ENCODE measurements at places on chromosomes 4 and X.

- DNase-seq = peak; percentile 2
These were observed 199.4 kb downstream of the MAPK10 start for GRCh38 chr4:86160426-86160825.

- DNase-seq = no peak
These were observed 47.5 kb upstream of the XK start for GRCh38 chrX:37638047-37638446.

DNA sequence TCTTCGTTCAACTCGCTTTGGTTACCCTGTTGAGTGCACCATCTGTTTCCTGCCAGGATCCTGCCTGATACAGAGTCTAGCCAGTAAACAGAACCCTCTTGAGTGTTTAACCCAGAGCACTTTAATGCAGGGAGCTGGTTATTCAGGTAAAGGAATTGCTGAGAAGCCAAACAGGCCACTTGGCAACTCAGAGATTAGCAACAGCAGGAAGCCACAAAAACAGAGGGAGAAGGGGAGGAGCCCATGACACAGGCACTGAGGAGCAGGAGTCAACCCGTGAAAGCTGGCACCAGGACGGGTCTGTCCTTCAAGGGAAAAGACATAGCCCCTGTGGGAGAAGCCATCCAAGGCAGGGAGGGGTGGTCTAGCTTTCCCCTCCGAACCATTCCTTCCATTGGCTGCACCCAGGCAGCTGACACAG, 641.4 kb downstream of the ZNF674 start:
- no peak for DNase-seq

DNA sequence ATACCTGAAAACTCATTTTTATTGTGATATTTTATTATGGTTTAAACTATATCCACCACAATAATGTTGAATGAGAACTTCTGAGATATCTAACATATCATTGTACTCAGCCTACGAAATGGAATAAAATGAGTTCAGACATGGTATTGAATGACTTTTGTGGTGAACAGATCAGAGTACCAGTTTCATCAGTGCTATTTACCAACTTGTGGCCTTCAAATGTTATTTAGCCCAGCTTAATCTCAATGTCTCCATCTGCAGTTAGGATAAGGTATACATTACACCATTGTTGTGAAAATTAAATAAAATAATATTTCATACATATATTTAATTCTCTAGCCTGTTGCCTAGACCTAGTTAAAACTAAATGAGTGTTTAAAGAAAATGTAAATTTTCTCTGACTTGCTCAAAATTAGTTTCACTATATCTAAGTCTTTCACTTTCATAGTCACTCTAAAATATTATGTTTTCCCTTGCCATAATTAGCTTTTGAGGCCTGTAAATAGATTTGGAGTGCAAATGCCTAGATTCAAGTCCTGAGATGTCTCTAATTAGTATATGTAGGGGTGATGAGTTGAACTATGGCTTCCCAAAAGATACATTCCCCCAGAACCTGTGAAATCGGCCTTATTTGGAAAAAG, 594.2 kb downstream of the STPG2 start:
- no peak for DNase-seq

GRCh38 chrX:107731831-107732502, 43.6 kb downstream of the TSC22D3 start:
- peak; percentile 85 for DNase-seq

GRCh38 chrX:18707426-18708049, at the start of gene PPEF1:
PPEF1 (plus strand) TSS chrX:18707645; CDS start chrX:18707781, 136 bp downstream.
- DNase-seq = no peak

GRCh38 chr4:11900359-11900758, 471.7 kb upstream of the HS3ST1 start:
- DNase-seq = no peak

DNA sequence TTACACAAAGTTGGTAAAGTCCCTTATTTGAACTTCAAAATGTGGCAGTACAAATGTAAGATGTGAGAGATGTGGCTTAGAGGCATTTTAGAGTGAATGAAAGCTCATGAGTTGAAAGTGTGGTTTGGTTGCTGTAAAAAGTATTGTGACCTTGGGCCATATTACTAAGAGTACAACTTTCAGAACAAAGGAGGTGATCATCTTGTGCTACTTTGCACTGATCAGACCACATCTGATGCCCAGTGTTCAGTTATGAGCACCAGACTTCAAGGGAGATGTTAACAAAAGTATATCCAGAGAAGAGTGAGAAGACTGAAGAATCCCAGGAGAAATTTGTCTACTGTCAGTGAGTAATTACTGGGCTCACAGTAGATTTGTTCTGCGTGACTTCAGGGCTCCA, 30.2 kb downstream of the NLGN3 start:
- no peak for DNase-seq

- DNase-seq = peak; percentile 84
These were observed 93.6 kb downstream of the LIMCH1 start for GRCh38 chr4:41631523-41631922.
